Activated T-helper 1 cell treated with anti-CD3 and anti-CD28 coated beads, Interleukin-2, amount 50 U/mL, for 16 hours (primary cell): ENCODE measurements at places on chromosomes 3 and 15.

GRCh38 chr3:188468662-188469061 is 314.7 kb downstream of the LPP start:
- DNase-seq, result no peak

GRCh38 chr3:63124090-63124489 is 154.0 kb upstream of the SYNPR start:
- no peak for DNase-seq

GRCh38 chr3:11719406-11720303 is 75.9 kb upstream of the VGLL4 start:
- DNase-seq, result peak; percentile 54

GRCh38 chr15:55407498-55408011 is 604 bp downstream of the CCPG1 start:
- DNase-seq, result no peak

GRCh38 chr3:106533093-106533787 is 664.4 kb upstream of the CBLB start:
- DNase-seq, result no peak

DNA sequence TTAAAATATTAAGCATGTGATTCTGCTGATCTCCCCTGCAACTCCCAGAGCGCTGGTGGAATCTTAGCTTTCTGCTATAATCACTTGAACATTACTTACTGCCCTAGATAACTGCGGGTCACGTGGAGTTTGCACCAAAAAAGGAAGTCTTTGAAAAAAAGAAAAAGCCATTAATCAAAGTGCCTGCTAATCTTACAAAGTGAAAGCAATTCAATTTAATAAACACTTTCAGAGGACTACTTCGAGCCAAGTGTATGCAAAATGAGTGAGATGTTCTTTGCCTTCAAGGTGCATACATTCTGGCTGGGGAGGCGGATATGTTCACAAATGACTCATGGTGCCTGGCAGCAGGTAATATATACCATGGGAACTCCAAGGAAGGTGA is 109.9 kb upstream of the GAP43 start:
- DNase-seq, result no peak

GRCh38 chr3:42749025-42749752 is 23.9 kb downstream of the CCDC13 start:
- DNase-seq, result no peak

- no peak for DNase-seq
Observed at GRCh38 chr15:81548365-81549130, 174.5 kb upstream of the TMC3 start.

DNA sequence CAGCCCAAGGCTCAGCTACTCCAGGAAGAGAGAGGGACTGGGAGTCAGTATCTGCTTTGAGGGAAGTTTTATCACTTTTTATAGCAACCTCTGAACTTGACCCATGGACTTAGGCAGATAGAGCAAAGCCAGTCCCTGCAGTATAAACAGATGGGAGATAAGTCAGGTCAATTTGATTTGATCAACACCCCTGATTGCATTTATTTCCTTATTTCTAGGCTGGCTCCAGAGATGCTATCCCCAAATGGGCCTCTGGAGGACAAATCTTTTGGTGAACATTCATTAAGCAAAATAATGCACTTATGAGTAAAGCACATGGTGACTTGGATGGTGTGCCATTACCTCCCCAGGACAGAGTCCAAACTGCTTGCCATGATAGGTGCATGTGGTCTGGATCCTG is 8.9 kb upstream of the IDH3A start:
- no peak for DNase-seq

- DNase-seq, result no peak
Observed at GRCh38 chr3:65318231-65318630, 630.4 kb upstream of the ADAMTS9 start.

- no peak for DNase-seq
Observed at GRCh38 chr15:58398071-58398470, 33.7 kb upstream of the LIPC start.
